CD8-positive, alpha-beta T cell (primary cell): ENCODE measurements at places on chromosomes 11 and 22.
A peak's percentile ranks its signal among the peaks of the same experiment; 100 is the strongest.

DNA sequence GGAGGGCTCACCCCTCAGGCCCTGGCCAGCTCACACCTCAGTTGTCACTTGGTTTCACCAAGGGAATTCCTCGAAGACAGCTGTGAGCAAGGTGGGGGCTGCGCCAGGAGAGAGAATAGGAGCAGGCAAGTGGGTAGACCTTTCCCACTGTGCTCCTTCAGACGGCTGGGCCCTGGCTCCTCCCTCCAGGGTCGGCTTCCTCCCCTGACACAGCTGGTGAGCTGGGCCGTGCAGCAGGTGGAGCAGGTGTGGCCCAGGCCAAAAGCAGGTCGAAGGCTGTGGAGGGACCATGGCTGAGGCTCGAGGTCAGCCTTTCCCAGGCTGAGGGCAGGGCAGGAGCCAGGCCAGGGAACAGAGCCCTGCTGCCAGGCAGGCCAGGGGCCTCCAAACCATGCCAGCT, 12.5 kb upstream of the MYRF start:
- no peak for DNase-seq

DNA sequence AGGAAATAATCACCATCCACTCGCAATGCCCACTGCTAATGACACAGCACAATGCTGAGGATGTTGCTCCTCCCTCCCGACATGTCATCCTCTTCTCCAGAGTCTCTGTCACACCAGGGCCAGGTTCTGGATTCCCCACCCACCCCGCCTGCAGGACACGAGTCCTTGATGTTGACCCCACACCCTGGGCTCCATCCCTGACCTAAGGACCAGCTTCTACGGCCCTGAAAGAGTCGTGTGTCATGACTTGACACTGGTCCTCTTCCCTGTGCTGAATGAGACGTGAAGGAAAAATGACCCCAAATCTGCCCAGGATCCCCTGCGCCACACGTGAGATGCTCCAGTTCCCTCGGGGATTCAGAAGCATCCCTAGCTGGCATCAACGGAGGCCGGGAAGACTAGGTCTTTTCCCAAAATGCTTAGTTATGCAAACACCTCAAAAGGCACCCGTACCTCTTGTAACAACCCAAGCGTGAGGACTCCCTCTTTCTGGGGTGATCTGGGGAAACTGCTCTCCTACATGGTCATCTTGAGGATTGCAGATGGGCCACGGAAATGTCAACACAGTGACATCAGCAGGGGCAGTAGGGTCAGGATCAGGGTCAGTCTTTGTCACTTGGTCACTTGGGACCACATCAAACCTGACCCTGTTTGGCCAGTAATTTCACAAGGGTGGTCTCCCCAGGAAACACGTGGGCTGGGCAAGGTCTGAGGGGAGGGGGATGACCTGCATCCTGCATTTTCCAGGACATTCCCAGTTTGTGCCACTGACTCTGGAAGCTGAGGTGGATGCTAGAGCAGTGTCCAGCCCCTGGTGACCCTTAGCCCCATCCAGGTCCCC, 42.0 kb downstream of the IGLL5 start:
- no peak for DNase-seq

DNA sequence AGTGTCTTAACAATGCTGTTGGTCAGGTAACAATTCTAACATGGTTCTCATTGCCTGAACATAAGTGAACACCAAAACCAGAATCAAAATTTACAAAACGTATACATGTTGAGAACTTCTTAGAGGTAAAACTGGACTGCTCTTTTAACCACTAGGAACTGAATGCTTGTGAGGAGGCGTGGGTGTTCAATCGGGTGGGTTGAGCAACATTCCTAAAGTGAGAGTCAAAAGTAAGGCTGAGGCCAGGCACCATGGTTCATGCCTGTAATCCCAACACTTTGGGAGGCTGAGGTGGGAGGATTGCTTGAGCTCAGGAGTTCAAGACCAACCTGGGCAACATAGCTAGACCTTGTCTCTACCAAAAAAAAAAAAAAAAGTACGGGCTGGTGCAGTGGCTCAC, 11.5 kb downstream of the PPME1 start:
- no peak for DNase-seq

DNA sequence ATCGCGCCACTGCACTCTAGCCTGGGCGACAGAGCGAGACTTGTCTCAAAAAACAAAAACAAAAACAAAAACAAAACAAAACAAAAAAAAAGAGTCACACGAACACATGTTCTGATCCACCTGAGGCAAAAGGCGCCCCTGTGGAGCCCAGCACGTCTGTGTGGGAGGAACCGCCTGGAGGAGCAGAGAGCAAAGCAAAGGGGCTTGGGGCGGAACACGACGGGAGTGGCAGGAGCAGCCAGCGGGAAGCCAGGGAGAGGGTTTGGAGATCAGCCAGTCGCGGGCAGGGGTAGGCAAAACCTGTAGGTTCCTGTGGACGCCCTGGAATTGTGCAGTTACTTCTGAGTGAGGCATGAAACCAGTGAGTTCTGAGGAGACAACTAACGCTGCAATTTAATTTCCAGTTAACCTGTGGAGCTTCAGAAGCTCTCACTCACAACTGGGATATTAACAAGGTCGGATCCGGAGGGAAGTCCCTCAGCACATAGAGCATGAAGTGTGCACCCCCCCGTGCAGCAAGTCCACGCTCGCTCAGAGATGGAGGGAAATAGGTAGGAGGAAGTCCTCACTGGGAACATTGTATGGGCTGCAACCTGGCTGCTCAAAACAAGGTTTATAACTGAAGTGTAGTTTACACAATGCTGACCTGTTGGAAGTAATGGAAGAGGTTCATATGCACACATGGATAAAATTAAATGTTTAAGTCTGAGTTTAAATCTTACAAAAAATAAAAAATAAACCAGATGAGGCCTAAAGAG, 13.2 kb upstream of the USP18 start:
- DNase-seq: no peak

DNA sequence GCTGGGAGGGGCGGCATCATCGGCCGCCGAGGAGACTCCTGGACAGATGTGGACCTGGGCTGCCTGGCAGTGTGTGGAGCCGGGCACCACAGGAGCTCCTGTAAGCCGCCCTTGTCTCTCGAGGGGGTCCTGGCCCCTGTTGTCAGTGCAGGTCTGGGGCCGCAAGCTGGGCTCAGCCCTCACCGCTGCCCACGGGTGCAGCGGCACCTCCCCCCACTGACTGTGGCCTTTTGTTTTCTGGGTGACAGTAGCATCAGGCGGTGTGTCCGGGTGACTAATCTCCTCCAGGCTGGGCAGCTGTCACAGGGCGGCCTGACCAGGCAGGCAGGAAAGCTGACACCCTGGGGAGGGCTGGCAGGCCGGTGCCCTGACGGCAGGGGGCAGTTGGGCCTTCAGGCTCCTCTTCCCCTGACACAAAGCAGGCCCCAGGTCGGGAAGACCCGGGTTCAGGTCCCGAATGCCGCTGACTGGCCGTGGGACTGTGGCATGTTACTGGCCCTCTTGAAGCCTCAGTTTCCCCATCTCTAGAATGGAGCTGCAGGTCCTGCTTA, 16.3 kb downstream of the DGKZ start:
- DNase-seq: peak; percentile 12

DNA sequence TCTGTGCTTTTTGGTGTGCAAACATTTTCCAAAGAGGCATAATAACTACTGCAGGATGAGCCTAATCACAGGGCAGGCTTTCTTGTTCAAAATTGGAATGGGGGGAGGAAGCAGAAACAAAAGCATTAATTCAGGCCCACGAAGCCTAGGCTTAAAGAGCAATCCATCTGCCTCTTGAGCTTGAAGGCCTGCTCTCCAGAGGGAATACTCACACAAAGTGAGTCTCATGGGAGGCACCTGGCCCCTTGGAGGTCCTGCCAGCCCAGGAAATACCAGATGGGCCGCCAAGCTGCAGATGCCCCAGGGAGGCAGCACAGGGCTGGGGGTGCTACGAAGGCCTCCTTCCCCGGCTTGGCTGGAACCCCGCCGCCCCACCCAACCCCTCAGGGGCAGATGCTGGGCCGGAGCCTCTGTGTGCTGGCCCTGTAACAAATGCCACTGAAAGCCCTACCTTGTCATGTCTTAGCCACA, 39.3 kb upstream of the COMT start:
- DNase-seq: no peak

- peak; percentile 96 for DNase-seq
Observed at GRCh38 chr22:20569059-20570058, 61.9 kb downstream of the MED15 start.

DNA sequence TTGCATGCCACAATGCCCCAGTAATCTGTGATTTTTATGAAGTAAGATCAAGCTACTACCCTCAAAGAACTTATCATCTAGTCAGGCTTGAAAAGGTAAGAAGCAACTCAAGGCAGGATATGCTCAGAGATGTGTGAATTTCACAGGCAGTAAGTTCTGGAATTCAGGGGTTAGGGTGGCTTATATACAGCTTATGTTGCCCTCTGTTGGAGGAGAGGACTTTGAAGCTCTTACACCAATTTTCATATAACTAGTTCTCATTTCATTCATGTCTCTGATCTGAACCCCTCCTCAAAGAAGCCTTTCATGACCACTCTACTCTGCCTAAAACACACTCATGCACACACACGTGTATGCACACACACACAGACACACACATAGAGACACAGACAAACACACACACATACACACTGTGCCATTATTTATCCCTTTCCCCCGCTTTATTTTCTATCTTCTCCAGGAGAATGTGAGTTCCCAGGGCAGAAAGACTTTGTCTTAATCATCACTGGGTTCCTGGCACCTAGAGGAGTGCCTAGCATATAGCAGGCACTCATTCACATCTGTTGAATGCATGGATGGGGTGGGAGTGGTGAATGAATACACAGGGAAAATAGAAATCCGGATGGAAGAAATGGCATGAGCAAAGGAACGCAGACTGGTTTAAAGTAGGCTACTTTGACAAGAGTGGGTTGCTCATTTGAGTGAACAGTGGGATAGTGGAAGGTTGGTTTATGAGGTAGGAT, 220.7 kb upstream of the ZBED5 start:
- DNase-seq: no peak

GRCh38 chr22:40792451-40792850, 26.7 kb downstream of the SLC25A17 start:
- no peak for DNase-seq

DNA sequence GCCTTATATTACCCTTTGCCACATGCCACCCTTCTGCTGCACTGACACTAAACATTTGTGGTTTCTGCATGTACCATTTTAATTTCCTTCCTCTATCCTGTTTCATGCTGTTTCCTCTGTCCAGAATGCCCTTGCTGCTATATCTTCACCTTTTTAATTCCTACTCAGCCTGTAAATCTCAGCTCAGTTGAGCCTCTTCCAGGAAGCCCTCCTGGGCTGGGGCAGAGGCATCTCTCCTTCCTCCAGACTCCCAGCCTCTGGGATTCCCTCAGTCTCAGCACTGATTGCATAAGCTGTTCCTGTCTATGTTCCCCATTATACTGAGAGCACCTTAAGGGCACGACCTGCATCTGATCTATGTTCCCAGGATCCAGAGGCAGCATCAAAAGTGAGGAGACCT, 98.7 kb downstream of the RNF169 start:
- no peak for DNase-seq

GRCh38 chr11:14347991-14348390, 11.0 kb downstream of the RRAS2 start:
- no peak for DNase-seq

GRCh38 chr22:40703174-40703573, 23.9 kb downstream of the MCHR1 start:
- DNase-seq: no peak

DNA sequence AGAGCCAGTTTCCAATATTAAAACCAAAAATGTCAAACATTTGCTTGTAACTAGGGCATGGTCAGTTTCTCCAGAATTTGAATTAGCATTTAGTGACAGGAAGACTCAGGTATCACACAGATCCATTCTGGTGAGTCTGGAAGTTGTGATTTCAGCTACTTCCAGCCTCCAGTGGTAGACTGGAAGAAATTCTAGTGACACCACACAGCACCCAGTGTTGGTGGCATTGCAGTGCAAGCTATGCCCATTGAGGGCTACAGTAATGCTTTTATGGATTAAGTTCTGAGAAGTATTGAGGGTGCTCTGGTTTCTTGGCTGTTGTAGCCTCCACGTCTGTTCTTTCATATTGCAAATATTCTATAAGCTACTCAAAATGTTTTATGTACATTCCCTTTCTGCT, 31.4 kb upstream of the MMP20 start:
- no peak for DNase-seq
